Astrocyte (in vitro differentiated cells and primary cell): ENCODE measurements at places on chromosomes 7 and 10.

DNA sequence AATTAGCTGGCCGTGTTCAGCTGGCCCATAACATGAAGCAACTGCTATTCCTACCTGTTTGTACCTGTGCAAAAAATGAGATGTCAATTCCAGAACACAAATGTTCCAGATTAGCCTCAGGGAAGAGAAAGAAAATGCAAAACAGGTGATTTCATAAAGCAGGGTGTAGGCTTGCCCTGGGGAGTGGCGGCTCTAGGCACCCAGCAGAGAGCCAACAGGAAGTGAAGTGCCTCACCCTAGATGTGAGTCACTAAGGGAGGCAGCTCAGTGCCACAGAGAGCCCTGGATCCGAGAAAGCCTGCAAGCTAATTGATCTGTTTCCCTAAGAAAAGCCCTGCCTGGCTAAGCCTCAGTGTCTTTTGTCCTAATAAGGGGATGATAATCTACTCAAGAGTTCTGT is 240.0 kb downstream of the ARHGAP21 start:
- peak; percentile 51 for DNase-seq
- H3K27ac ChIP-seq: no peak overlapping the region
- H3K36me3 ChIP-seq: peaks cover 7% of the 10 kb centered on the region
- H3K27me3 ChIP-seq: no peaks in the 10 kb centered on the region
- peaks cover 9% of the 10 kb centered on the region for H3K4me1 ChIP-seq
- H3K4me3 ChIP-seq: no peak overlapping the region

DNA sequence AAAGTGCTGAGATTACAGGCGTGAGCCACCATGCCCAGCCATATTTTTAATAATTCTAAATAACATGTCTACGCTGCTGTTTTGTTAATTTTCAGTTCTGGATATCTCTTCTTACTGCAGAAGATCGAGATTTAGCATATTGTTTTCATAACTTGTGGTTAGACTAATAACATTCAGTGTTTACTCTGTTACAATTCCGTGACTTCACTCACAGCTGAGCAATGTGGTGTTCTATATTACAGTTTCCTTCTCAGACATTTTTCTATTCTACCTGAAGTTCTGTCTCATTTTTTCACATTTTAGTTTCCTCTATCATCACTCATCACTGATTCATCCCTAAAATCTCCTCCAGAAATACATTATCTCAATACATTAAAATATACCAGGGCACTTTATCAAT is 10.9 kb downstream of the RNF32 start:
- no peak overlapping the region for H3K4me3 ChIP-seq
- H3K36me3 ChIP-seq: no peaks in the 10 kb centered on the region
- DNase-seq: no peak
- H3K4me1 ChIP-seq: no peaks in the 10 kb centered on the region

DNA sequence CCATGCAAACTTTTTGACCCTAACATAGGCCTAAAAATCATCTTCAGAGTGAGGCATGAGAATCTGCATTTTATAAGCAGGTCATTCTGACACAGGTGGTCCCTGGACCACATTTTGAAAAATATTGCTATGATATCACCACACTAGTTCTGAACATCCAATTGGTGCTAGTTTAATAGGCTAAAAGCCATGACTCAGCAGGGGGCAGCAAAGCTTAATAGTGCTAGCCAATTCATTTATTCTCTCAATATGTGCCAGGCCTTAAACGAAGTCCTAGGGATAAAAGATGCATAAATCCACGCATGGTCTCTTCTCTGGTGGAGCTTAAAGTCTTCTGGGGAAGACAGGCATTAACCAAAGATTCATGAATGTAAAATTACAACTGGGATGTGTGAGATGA is 10.2 kb upstream of the SLC25A28 start:
- H3K27me3 ChIP-seq: peaks cover 2% of the 10 kb centered on the region
- peak; percentile 42 for DNase-seq
- no peak overlapping the region for H3K27ac ChIP-seq
- no peaks in the 10 kb centered on the region for H3K36me3 ChIP-seq
- H3K4me1 ChIP-seq: no peaks in the 10 kb centered on the region
- no peak overlapping the region for H3K4me3 ChIP-seq

DNA sequence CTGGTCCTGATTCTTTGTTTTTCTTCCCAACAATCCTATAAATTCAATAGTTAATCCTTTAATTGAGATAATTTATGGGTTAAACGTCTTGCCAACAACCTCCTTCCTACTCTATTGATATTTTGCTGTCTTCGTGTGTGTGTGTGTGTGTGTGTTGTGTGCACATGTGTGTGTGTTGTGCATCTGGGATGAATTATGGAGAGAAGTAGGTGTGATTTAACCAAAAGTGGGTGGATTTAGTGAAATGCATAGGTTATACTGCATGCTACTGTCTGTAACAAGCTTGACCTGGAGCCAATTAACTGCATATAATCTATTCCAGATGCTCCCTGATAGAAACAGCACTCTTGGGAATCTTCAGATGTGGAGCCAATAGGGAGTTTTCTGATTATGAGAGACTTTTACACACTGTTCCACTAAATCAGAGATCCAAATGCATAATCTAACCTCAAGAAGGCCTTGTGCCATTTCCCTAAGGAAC is 61.2 kb downstream of the SEMA3D start:
- no peaks in the 10 kb centered on the region for H3K36me3 ChIP-seq
- no peak overlapping the region for H3K27ac ChIP-seq
- no peaks in the 10 kb centered on the region for H3K4me1 ChIP-seq
- DNase-seq: no peak
- no peaks in the 10 kb centered on the region for H3K27me3 ChIP-seq

- no peaks in the 10 kb centered on the region for H3K27me3 ChIP-seq
- H3K4me1 ChIP-seq: peaks cover 33% of the 10 kb centered on the region
- no peak for DNase-seq
- H3K36me3 ChIP-seq: no peaks in the 10 kb centered on the region
- no peak overlapping the region for H3K27ac ChIP-seq
- H3K4me3 ChIP-seq: no peak overlapping the region
Observed at GRCh38 chr7:47507522-47507921, 74.4 kb downstream of the TNS3 start.

GRCh38 chr7:11166051-11166450 is 192.4 kb downstream of the PHF14 start:
- no peaks in the 10 kb centered on the region for H3K27me3 ChIP-seq
- no peak for DNase-seq
- no peak overlapping the region for H3K27ac ChIP-seq

DNA sequence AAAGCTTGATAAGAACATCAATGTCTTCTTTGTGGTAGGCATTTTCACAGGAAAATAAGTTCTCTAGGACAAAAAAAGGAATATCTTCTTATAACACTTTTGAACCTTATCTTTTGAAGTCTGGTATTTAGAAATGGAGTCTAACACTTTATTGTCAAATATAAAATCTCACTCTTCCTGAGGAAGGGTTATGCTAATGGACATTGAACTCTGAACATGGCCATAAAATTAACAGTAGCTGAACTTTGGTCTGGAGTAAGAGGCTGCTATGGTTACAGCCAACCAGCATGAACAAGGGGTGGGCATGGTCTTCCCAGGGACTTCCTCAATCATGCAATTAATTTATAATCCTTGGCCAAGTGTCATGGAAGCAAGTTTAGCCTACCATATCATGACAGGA is at the start of gene CLRN3:
Gene CLRN3, minus strand, starts transcription at position 199 of the 400 bp plus-strand sequence. Its CDS starts 157 bp downstream, at position 42.
- no peak within 1 kb of the TSS for H3K27ac ChIP-seq
- no peaks in the 10 kb centered on the region for H3K36me3 ChIP-seq
- H3K4me3 ChIP-seq: no peak within 1 kb of the TSS
- no peaks in the 10 kb centered on the region for H3K27me3 ChIP-seq
- DNase-seq: no peak

DNA sequence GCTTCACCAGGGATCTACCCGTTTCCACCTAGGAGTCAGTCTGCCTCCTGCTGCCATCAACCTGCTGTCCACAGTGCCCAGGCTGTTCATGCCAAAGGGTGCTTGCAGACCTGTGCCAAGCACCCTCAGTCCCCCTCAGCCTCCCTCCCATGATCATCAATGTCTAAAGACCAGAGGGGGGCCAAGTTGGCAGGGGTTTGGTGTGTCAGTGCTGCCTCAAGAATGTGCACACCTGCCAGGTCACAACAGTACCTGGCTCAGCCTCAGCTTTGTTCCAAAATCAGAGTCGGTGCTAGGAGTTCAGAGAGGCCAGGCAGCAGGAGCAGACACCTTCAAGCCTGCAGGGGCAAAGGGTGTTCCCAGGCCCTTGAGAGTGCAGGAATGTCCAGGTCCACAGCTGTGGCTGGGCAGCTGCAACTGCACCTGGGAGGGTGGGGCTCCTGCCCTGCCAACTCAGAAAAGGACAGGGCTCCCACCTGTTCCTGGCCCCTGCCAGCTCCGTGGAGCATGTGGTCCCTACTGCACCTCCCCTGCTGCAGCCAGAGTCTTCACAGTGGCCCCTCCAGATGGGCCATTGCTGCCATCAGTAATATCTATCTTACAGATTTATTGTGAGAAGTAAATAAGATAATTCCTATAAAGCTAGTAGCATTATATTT is 219.5 kb downstream of the POLR1F start:
- no peak for DNase-seq
- no peaks in the 10 kb centered on the region for H3K27me3 ChIP-seq
- no peaks in the 10 kb centered on the region for H3K36me3 ChIP-seq

DNA sequence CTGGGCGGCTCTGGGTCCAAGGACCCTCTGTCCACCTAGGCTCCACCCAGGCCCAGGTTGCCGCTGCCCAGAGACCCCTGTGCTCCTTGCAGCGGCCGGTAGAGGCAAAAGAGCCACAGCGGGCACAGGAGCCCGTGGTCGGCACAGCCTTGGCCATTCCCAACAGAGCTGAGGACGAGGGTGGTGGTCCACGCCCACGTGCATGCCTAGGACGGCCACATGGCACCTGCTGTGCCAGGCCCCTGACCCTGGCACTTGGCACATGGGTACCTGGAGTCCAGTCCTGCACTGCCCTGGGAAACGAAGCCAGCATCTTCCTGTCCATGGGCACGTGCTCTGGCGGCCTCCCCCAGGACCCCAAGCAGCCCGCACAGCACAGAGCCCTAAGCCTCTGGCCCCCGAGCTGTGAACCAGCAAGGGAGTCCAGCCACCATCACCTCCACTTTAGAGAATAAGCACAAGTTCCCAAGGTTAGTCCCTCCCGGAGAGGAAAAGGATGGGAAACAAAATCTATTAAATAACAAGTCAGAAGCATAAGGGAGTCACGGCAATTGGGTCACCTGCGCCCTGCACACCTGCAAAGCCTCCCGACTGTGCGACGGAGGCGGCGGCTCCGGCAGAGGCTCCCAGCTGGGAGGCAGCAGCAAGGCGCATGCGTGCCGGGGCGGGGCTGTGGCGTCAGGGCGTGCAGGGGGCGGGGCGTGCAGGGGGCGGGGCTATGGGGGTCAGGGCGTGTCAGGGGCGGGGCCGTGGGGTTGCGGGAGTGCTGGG is 59.1 kb downstream of the STK32C start:
- DNase-seq: no peak
- no peaks in the 10 kb centered on the region for H3K36me3 ChIP-seq
- no peak overlapping the region for H3K27ac ChIP-seq
- H3K4me3 ChIP-seq: peak overlapping the region; percentile 28
- H3K4me1 ChIP-seq: no peaks in the 10 kb centered on the region

DNA sequence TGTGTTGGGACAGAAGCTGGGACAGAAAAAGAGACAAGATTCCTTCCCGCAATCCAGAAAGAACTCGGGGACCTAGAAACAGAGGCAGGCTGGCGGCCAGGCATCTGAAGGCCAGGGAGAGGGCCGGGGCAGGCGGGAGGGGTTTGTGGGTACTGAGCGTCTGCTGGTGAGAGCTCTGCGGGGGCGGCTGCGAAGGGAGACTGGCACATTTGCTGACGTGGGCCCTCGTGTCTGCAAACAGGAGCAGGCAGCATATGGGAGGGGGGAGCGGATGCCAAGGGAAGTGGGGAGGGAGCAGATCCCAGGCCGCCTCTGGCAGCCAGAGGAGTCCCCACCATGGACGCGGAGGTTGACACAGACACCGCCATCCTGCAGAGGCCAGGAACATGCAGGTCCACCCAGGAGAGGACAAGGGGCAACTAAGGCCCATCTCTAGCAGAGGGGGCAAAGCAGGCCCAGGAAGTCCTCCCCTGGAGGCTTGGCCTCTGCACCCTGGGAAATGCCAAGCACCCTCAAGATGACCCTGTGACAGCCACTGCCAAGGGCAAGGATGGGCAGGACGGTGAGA is 32.2 kb downstream of the KCNH2 start:
- DNase-seq: peak; percentile 47
- peaks cover 2% of the 10 kb centered on the region for H3K4me1 ChIP-seq
- H3K36me3 ChIP-seq: no peaks in the 10 kb centered on the region
- peaks cover 3% of the 10 kb centered on the region for H3K27me3 ChIP-seq
- H3K27ac ChIP-seq: no peak overlapping the region

GRCh38 chr10:14815681-14816080 is 22.2 kb downstream of the CDNF start:
- H3K4me1 ChIP-seq: peaks cover 5% of the 10 kb centered on the region
- DNase-seq: peak; percentile 49
- no peaks in the 10 kb centered on the region for H3K36me3 ChIP-seq
- no peaks in the 10 kb centered on the region for H3K27me3 ChIP-seq
- H3K4me3 ChIP-seq: no peak overlapping the region

DNA sequence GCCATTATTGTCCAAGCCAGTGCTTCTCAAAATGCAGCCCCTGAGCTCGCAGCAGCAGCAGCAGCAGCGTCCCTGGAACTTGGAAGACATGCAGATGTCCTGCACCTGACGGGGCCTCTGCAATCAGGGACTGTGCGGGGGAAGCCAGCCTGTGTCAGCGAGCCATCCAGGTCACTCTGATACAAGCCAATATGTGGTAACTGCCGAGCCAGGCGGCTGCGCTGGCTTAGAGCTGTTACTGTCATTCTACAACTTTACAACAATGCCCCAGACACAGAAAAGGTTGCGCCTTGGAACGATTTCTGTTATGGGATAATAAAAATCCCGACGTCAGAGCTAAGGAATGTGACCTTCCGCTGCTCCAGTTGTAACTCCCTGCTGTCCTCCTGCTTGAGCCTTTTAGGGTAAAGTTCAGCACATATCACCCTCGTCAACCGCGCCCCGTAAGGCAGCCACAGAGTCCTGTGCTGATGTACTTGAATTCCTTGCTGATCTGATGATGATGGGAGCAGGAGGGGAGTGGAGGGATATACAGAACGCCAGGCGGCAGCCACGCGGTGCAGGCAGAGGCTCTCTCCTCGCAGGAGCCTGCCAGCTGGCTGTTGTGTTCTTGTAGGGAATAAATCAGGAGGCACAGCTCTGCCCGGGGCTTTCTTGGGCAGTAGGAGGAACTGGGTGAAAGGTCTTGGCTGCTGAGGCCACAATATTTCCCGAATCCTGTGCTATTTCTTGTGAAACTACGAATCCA is 20.0 kb upstream of the CRYGN start:
- peak overlapping the region; percentile 34 for H3K4me3 ChIP-seq
- H3K4me1 ChIP-seq: peaks cover 14% of the 10 kb centered on the region
- peak; percentile 80 for DNase-seq
- no peaks in the 10 kb centered on the region for H3K27me3 ChIP-seq
- peak overlapping the region; percentile 8 for H3K27ac ChIP-seq
- H3K36me3 ChIP-seq: peaks cover 9% of the 10 kb centered on the region

GRCh38 chr10:23345861-23346260 is 1.3 kb upstream of the C10orf67 start:
- no peaks in the 10 kb centered on the region for H3K36me3 ChIP-seq
- no peaks in the 10 kb centered on the region for H3K27me3 ChIP-seq
- peak overlapping the region; percentile 11 for H3K27ac ChIP-seq
- H3K4me1 ChIP-seq: peaks cover 21% of the 10 kb centered on the region
